OCI-M1 (cell line): ENCODE measurements at places on chromosomes 16 and 17.

GRCh38 chr16:68429076-68429854, 19.0 kb downstream of the SMPD3 start:
- DNase-seq, result no peak

DNA sequence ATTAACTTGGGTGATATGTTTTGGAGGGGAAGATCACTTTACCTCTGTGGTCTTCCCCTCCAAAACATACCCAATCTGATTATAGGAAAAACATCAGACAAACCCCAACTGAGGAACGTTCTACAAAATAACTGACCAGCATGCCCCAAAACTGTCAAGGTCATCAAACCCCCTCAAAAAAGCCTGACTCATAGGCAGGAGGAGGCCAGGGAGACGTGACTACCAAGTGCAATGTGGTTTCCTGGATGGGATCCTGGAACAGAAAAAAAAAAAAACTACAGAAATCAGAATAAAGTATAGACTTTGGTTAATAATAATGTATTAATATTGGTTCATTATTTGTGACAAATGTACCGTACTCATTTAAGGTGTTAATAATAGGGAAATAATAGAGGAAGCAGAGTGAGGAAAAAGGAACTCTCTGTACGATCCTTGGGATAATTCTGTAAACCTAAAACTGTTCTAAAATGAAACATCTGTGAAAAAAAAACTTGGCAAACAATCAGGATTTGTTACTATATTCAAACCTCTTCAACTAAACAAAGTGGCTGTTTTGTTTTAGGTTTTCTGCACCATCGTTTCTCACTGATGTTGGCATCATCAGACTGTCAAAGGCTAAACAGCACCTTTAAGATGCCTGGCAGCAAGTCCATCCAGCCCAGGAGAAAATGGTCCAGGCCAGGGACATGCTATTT, 266.7 kb upstream of the SDK2 start:
- DNase-seq, result no peak

DNA sequence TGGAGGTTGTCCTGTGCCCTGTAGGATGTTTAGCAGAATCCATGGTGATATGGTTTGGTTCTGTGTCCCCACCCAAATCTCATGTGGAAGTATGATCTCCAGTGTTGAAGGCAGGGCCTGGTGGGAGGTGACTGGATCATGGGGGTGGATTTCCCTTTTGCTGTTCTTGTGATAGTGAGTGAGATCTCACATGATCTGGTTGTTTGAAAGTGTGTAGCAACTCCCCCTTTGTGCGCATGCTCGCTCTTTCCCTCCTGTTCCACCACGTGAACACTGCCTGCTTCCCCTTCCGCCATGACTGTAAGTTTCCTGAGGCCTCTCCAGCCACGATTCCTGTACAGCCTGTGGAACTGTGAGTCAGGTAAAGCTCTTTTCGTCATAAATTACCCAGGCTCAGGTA, 61.9 kb downstream of the ARHGAP17 start:
- no peak for DNase-seq

DNA sequence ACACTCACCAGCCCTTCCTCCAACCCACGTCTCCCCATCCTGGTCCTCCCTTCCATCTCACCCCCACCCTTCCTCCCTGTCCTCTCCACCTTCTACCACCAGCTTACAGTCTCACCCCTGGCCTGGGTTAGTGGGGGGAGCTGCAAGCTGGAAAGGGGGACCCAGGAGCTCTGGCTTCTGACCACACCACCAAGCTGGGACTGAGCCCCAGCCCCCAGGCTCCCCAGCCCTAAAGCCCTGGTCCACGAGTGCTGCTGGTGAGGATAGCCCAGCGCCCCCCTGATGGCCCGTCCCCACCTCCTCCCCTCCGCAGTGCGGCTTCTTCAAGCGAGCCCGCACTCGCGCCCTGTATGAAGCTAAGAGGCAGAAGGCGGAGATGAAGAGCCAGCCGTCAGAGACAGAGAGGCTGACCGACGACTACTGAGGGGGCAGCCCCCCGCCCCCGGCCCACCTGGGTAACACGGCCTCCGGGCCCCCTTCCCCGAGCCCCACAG, 7.2 kb upstream of the PDK2 start:
- DNase-seq, result no peak

DNA sequence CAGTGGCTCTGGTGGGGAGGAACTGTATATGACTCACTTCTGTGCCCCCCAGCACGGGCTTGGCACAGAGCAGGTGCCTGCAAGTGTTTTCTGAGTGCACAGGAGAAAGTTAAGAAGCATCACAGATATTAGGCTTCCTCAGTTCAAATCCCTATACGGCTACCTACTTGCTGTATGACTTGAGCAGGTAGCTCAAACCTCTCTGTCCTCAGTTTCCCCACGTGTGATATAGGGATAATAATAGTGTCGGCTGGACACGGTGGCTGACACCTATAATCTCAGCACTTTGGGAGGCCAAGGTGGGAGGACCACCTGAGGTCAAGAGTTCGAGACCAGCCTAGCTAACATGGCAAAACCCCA, 95.7 kb downstream of the C16orf78 start:
- no peak for DNase-seq

DNA sequence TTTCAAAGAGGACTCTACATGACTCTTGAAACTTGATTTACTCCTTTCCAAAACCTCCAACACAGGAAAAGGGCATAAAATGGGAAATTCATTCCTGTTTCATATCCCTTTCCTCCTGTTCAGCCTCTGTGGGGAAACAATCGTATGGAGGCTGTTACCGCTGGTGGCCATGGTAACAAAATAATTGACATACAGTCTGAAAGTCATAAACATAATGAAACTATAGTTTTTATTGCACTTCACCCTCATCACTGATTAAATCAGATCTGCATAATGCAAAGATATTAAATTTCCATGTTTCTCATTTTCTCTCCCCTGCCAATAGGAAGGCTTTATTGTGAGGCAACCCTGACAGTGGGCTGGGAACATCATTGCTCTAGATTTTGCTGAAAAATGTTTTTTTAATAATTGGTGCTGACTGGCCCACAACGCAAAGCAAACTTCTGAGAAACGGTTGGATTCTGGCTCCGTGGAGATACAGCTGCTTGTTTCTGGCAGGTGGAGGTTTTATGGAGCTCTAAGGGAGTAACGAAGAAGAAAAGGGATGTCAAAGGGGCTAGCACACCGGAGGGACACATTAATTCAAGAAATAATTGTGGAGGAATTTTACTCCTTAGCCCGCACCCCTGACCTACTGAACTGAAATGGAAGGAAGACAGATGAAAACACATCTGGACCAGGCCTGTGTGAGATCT, 154.2 kb upstream of the SHISA6 start:
- DNase-seq, result no peak

GRCh38 chr17:47720754-47721533, 12.1 kb upstream of the TBX21 start:
- DNase-seq, result peak; percentile 65

DNA sequence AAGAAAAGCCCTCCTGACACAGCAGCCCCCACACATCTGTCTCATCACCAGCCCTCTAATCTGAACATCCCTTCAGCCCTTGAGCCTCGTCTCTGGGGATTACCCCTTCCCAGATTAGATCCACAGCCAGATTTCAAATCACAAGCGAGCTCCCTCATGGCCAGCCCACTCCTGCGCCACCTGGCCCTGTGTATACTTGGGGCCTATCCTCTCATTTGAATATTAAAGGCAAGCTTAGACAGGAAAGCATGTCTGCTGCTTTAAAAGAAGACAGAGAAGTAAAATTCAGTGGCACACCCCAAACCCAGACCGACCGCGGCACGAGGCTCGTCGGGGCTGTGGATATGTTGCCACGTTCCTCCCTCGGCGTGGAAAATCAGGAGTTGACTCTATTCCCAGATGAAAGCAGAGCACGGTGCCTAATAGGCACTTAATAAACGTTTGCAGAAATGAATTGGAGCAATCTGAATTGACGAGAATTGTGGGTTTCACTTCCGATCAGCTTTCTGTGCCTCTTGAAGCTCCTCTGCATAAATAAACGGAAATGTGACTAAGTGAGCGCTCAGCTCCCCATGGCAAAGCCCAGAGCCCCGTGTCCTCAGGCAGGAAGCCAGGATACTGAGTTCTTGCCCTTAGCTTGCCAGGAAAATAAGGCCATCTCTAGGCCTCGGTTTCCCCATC, 108.0 kb downstream of the CCDC182 start:
- no peak for DNase-seq

DNA sequence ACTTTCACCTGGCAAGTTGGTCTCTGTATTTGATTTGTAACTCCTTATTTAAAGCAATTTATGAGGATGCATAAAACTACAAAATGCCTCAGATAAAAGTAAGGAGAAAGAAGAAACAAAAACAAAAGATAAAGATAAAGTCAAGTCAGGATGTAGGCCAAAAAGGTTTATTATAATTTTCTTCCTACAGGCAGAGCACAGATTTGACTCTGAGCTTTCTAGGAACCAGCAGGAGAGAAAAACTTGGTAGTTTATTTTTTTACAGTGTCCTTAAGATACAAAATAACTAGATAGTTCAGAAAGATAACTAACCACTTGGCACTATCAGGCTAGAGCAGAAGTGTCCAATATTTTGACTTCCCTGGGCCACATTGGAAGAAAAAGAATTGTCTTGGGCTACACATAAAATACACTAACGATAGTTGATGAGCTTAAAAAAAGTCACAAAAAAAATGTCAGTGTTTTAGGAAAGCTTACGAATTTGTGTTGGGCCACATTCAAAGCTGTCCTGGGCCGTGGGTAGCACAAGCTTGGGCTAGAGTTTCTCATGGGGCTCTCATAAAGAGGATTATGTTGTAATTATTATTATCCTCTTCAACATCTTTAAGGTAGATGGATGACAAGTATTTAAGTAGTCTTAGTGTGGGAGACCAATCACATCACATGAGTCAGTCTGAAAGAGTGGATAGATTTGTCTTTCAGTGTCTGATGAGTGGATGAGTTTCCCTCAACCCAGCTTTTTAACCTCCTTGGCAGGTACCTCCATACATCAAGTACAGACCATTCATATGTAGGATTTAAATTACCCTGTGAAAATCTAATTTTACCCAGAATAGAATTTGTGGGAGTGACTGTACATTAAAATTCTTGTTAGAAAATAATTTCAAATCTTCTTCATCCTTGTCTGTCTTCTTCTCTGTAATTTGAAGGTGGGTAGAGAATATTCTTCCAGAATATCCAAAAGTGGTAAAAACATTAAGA, 17.0 kb downstream of the PAFAH1B1 start:
- DNase-seq, result peak; percentile 73
